Erythroblast (primary cell): ENCODE measurements at places on chromosomes 2 and 18.

- DNase-seq, result no peak
Measured at GRCh38 chr2:23509596-23510292, 124.8 kb downstream of the KLHL29 start.

GRCh38 chr2:206823178-206823577 is 57.8 kb downstream of the FASTKD2 start:
- no peak for DNase-seq

DNA sequence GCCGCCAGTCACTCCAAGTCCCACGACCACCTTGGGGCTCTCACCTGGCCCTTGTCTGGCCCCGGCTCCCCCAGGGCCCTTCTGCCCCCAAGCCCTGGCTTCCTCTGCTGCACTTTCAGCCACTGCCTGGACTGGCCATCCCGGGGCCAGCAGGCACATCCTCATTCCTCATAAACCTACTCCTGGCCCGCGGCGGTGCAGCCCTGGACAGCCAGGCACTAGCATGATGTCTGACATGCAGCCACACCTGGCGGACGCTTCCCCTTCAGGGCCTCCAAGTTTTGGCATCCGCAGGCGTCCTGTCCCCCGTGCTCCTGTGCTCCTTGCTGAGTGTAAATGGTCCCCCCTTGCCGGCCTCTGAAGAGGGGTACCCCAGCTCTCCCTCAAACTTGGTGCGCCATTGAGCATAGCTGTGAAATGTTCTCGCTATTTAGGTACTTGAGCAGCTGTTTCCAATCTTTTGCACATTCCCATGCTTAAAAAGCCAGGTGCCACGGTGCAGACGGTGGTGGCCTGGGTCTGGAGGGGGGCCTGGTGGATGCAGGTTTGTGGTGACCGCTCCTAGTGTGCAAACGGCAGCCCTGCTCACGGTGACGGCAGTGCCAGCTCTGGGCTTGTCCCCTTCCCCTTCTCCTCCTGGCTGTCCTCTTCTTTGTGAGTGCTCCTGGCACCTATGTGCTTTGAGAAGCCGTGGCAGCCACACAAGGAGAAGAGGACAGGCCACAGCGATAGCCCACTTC is 123.8 kb downstream of the MBP start:
- no peak for DNase-seq

GRCh38 chr2:177242121-177242987 is 22.2 kb downstream of the NFE2L2 start:
- no peak for DNase-seq

DNA sequence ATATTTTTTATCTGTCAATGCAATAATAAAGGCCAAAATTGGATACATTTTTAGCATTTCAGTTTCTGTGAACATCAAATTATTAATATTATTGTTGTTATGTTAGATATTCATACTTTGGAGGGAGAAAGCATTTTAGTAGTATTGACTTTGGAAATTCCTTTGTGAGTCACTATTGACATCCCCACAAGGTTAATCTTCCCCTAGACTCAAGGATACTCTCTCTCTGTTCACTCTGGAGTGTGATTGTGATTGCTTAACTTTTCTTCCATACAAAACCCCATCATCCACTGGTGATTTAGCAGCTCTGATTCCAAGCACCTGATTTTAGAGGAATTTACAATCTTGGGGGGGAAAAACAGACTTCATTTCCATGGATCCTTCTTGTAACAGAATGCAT is 352.0 kb downstream of the THSD7B start:
- DNase-seq, result no peak

GRCh38 chr2:128792476-128793054 is 473.9 kb upstream of the HS6ST1 start:
- no peak for DNase-seq

- DNase-seq, result no peak
Measured at GRCh38 chr2:172408143-172408766, 19.1 kb upstream of the ITGA6 start.

GRCh38 chr2:119929537-119929936 is 83.3 kb upstream of the EPB41L5 start:
- no peak for DNase-seq

DNA sequence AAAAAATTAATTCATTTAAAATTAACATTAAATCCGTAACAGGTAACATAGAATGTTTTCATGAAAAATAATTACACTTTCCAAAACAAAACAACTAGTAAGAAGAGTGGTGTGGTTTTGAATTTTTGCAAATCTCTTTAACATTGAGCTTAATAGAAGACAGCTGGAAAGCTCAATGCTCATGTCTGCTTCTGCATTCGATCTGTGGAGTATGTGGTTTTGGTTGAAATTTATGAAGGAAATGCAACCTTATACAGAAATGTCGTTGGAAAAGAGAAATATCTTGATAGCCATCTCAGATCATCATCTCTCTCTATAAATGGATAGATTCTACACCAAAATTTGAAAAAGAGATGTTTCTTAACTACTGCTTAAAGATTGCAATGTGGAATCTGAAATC is 17.3 kb upstream of the FHL2 start:
- no peak for DNase-seq

- no peak for DNase-seq
Measured at GRCh38 chr2:45869165-45869501, 217.7 kb downstream of the PRKCE start.

- DNase-seq, result no peak
Measured at GRCh38 chr2:64313398-64313723, 140.6 kb upstream of the LGALSL start.

GRCh38 chr2:196586511-196586991 is 53.0 kb upstream of the CCDC150 start:
- DNase-seq, result no peak

DNA sequence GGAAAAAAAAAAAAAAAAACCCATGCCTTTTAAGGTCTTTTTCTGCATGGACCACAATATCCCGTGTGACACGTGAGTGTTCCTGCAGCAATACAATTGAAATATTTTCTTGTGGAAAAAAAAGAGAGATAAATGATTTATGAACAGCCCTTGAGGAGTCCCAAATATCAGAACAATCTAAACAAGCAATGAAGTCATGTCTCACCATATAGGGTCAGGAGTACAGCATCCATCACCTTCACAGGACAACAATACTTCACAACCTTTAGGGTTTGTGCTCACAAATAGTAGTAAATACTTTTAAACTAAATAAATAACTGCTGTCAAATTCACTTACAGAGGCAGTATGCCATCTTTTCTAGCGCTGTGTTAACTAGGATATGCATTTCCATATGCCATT is 87.9 kb downstream of the ZEB2 start:
- no peak for DNase-seq

DNA sequence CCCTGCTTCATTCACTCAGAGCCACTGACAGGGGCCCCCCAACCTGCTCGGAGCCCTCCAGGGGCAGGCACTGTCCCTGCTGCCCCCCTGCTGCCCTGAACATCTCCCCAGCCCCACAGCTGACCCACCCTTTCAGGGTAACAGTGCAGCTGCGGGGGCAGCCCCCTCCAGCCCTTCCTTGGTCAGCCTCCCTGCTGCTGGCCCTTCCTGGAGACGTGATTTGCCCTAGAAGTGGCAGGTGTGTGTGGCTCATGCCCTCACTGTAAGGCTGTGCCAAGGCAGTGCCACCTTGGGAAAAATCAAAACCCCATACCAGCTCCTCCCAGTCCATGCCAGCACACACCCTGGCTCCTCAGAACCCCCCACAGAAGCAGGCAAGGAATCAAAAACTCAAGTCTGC is 184.2 kb upstream of the HDAC4 start:
- no peak for DNase-seq

DNA sequence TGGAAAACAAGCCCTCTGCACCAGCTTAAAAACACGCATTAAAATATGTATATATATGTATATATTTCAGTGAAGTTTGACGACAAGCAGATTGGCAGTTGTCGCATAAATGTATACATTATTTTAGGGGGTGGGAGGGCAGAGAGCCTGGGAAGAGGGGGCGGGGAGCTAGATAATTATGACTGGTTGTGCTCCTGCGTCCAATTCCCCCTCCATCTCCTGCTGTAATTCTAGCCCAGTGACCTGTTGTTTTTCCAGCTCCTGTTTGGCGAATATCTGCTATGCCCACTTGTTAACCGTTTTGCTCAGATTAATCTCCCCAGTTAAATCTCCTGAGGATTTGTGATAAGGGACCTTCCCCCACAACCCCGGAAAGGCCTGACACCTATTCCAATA is 656 bp downstream of the UNC80 start:
- no peak for DNase-seq

DNA sequence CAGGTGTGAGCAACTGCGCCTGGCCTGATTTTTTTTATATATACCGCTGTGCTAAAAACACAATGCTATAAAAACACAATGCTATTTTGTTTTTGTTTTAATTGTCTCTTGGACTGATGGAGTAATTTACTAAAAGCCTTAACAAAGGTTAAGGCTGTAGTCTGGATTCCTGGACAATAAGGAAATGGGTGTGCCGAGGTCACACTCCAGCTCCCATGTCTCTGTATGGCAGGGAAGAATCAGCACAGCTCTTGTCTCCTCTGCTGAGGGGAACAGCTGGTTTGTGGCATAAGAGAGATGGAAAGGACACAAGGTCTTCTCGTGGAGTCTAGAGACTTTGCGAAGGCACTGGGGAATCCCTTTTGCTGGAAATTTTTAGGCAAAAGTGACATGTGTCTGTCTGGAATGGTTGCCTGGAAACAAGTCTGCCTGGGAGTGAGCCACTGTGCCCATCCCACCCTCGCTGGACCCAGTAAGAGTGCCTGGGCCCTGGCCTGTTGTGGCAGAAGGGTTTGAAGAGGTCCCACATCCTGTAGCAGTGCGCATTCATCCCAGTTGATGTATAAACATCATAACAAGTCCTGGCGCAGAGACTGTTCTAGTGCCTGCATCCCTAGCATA is 73.1 kb downstream of the MAPK4 start:
- DNase-seq, result no peak

DNA sequence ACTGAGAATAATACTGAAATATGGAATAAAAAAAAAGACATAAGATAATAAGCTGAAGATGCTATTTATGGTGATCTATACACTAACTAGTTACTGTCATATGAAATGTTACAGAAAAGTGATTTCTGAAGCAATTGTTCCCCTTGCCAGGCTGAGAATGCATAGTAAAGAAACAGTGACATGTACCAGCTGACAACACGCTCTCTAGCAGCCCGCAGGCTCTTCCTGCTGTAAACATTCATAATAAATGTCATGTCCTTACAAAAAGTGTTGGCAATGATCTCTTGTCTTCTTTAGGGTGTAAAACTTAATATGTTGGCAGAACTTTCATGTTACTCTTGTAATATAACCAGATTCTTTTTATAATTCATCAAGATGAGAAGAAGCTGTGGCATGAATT is 1171.3 kb downstream of the DSC3 start:
- DNase-seq, result no peak

GRCh38 chr2:178163395-178163794 is 30.9 kb upstream of the OSBPL6 start:
- no peak for DNase-seq

DNA sequence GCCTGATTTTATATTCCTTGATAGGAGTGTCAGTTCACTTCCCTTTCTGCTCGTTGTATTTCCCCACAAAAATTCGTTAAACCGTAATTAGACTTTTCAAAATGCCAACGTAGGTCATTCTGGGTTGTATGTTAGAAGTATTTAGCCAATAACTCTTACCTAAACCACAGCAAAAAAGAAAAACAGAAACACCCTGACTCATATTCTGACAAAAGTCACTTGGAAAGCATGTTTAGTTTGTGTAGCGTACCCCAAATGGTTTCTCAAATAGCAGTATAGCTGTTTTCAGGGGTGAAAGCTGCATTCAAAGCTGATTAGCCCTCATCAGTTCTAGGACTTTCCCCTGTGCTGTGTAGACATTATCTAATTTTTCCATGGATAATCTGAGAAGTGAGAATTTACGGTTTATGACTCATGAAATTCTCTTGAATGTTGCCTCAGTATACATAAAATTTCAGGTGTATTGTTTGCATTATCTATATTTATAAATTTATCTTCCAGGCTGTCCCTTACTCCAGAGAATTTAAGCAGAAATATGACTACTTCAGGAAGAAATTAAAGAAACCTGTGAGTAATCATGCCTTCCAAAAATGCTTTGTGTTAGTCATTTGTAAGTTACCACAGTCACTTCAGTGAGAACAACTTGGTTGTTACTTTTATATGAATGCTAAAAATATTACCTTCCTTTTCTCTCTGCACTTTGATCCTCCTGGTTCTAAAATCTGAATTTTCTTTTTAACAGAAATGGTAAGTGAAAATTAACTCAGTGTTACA is 264.9 kb downstream of the ALPK2 start:
- DNase-seq, result no peak

GRCh38 chr2:186827411-186827810 is 21.6 kb downstream of the ZSWIM2 start:
- DNase-seq, result no peak

- DNase-seq, result no peak
Measured at GRCh38 chr2:101330253-101330933, 21.9 kb upstream of the RNF149 start.

GRCh38 chr2:150136893-150137292 is 350.6 kb downstream of the RND3 start:
- DNase-seq, result no peak

GRCh38 chr2:100894796-100895156 is 74.8 kb downstream of the NPAS2 start:
- no peak for DNase-seq

DNA sequence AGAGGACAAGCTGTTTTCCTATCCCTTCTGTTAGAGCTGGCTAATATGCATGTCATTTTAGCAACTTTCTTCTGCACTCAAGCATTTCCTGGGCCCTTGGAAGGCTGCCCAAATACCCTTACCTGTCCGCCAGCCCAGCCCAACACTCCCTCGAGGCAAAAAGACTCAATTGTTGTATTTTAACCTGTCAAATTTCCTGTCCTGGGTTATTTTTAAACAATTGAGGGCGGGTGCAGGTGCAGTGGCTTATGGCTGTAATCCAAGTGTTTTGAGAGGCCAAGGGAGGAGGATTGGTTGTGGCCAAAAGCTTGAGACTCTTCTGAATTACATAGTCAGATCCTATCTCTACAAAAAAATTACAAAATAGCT is 125.0 kb upstream of the ARHGAP28 start:
- DNase-seq, result no peak

DNA sequence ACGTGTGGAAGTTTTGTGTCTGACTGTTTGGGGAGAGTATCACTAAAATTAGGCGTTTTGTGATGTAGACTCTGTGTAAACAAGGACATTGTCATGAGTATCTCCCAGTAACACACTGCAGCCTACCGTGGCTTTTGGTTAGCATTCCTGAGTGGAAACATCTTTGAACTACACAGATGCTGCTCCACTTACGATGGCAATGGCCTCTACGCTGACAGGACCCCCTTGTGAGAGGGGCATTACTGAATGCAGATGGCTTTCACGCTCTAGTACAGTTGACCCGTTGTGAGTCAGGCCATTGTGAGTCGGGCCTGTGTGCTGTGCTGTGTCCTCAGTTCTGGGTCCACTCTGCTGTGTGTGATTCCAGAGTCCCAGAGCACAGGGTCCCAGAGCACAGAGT is 34.4 kb upstream of the ADNP2 start:
- DNase-seq, result no peak
